ENCODE measurements at places on chromosomes 12 and 14.

DNA sequence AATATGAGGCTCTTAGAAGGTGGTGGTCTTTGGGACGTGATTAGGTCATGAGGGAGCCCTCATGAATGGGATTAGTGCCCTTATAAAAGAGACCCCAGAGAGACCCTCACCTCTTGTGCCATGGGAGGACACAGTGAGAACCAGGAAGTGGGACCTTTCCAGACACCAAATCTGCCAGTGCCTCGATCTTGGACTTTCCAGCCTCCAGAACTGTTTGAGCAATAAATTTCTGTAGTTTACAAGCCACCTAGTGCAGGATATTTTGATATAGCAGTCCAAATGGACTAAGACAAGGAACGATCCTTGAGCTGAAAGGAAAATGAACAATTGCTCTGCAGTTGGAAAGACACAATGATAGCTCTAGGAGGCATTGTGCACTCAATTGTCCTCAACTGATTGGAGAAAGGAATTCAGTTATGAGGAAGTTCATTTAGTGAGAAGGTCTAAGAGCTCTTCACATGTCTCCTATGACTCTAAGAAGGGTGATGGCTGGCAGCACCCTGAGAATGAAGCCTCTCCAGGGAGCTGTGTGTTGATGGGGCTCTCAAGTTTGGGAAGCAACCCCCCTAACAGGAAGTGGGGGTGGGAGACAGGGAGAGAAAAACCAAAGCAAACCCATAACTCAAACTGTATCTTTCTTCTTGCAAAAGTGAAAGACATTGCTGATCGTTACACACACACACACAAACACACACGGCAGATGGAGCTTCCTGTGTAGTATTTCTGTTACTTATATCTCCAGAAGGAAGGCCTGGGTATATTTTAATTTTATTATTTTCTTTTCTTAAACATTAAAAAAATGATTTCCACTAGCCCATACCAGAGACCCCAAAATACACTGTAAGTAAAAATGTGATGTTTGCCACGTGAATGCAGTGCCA, 21.0 kb downstream of the CHST11 start:
- DNase-seq: no peak

DNA sequence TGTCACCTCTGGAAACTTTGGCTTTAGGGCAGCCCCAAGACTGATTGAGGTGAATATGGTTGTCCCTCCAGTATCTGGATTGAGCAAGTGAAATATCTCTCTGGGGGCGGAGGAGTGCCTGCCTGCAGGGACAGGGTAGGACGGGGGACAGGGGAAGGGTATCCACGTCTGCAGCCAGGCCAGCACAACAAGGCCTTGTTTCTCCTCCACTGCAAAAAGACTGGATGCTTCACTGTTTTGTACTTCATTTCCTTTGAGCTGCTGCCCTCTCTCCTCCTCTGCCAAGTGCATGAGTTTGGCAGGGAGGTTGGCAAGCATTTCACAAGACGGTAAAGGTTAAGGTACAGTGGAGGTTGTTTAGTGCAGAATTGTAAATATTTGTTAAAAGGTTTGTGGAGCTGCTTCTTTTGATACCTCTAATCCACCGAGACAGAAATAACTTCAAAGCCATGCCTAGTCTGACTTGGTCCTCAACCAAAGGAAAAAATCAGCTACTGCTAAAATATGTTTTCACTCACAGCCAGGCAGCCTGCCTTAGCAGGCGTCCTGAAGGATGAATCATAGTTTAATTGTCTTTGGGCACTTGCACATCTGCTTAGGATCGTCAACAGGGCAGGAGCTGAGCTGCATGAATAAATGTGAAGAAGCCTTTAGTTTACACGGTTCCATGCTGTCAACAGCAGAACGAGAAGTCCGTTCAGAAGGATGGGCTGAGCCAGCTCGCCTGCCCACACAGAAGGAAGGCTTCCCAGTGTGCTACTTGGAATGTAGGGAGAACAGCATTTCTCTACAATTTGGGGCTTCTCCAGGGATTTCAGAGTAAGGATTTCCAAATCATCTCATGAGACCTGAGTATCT, 269.7 kb downstream of the TTC6 start:
- DNase-seq: peak; percentile 36

DNA sequence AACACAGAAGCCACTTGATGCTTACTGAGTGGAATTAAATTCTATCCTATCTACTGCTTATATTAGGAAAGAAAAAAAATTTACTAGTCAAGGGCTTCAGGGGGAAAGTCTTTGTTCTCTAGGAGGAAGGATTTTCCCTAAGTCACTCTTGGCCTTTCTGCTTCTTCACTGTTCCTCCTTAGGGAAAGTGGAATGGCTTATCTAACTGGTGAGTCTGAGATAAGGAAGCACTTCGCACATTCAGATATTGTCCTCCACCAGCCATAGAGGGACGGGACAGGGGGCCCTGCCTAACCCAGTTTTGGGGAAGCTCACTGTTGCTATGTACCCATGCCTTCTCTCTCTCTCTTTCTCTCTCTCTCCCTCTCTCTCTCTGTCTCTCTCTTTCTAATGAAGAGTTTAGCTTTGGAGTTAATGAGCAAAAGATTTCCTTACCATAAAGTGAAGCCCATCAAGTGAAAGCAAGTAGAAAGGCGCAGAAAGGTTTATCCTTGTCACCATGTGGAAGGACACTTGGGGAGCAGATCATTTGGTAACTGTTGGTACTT, 450.6 kb downstream of the ZFP36L1 start:
- DNase-seq: no peak

- no peak for DNase-seq
Observed at GRCh38 chr12:41459111-41459905, 271.2 kb downstream of the PDZRN4 start.

DNA sequence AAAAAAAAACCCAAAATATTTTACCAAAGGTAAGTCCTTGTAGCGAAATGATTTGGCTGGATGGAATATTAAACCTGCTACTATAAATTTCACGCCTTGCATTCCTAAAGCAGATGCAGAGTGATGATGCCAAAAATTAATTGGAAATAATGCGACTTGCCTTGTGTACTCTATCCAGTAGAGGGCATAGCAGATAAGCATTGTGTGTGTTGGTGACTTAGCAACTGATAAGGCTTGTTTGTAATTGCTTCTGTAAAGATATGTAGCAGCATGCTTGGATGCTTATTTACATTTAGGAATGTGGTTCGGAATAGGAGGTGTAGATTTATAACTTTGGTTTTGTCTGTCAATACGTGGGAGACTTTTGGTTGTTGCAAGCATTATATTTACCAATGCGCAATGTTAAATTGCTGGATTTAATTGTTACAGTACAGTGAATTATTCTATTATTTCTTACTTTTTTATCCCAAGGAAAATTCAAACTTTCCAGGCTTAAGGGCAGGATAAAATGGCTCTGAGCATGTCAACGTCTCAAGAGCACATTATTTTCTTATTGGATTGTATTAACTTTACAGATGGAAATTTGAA, 80.5 kb downstream of the TMEM260 start:
- no peak for DNase-seq

DNA sequence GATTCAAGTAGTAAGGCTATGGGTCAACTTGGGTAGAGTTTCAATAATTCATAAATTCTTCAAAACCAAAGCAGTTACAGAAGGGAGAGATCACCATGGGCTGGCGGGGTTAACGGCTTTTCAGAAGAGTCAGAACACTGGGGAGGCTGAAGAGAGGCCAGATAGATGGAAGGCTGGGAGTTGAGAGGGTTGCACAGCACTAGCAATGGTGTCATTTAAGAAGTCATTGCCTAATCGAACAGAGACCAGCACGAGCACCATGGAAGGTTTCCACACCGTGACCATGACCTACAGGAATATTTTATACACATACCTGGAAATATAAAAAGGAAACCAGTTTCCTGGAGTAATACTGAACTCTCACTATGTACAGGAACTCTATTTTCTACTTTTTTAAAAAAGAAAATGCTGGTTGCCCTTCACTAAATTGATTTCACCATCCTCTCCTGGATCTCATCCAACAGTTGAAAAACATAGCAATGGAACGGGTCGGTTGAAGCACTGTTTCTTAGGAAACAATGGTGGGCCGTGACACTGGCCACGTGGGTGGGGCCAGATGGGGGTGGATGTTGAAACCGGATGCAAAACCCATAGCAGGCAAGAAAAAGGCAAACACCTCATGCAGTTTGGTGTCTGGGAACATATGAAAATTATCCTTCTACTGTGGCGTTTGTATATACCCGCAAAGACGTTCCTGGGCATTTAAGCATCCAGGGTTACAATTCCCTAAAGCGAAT, 38.0 kb upstream of the RIN3 start:
- no peak for DNase-seq

- peak; percentile 22 for DNase-seq
Observed at GRCh38 chr12:81128930-81129554, 51.2 kb downstream of the ACSS3 start.

All from right hindlimb (tissue), 1 donor.